ENCODE measurements at places on chromosomes 16 and 17. TPM values are rescaled to one million over a fixed set of nuclear protein-coding genes. Genes with fewer than 3 reads are reported as not detected.
A peak's percentile ranks its signal among the peaks of the same experiment; 100 is the strongest.

DNA sequence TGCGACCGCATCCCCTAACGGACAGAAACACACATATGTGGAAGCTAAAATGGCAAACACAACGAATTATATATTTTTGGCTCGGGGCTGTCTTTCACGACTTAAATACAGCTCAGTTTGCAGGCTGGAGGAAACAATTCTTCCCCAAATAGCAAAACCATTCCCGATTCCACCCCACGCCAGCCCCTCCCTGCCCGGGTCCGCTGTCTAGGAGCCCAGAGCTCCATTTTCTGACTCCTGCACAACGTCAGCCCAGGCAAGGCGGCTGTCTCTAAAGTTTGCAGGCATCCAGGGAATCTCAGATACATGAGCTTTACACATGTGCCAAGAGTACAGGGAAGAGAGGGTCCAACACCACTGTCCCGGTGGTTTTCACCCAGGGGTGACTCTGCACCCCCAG is 110.5 kb downstream of the ADCY9 start:
- peak; percentile 26 for DNase-seq

- DNase-seq, result no peak
These were observed 80.2 kb downstream of the RPTOR start for GRCh38 chr17:80624864-80625263.

DNA sequence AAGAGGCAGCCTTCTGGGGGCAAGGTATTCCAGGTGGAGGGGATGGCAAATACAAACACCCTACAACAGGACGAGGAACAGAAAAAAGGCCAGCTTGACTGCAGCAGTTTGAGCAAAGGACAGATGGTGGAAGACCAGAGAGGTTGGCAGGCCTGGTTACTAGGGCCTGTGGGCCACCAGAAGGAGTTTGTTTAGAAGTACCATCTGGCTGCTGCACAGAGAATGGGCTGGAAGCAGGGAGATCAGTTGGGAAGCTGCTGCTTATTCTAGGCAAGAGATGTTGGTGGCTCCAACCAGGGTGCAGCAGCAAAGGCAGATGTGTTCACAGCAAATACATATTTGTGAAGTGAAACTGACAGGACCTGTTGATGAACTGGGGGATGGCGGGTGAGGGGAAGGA is 2.9 kb upstream of the YPEL2 start:
- no peak for DNase-seq

- DNase-seq, result no peak
These were observed 21.3 kb downstream of the SULT1A2 start for GRCh38 chr16:28575446-28576109.

GRCh38 chr16:78895681-78896080 is 704.9 kb downstream of the MAF start:
- no peak for DNase-seq

GRCh38 chr17:49291929-49292328 is 61.3 kb upstream of the PHOSPHO1 start:
- no peak for DNase-seq

- DNase-seq, result no peak
These were observed 186.0 kb downstream of the WWOX start for GRCh38 chr16:78285437-78285922.

GRCh38 chr17:13598353-13599167 is 3.2 kb downstream of the HS3ST3A1 start:
- DNase-seq, result no peak

- peak; percentile 83 for DNase-seq
These were observed 23.3 kb downstream of the TBCD start for GRCh38 chr17:82775001-82775823.

DNA sequence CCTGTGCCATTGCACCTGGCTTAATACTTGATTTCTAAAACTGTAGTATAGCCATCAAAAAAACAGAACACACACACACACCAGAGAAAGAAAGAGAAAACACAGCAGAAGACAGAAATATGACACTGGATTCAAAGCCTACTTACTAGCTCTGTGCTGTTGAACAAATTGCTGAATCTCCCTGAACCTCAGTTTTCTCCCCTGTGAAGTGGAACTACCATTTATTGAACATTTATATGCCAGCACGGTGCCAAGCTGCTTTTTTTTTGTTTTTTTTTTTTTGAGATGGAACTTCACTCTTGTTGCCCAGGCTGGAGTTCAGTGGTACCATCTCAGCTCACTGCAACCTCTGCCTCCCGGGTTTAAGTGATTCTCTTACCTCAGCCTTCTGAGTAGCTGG is 13.2 kb upstream of the ALOX12B start:
- no peak for DNase-seq

GRCh38 chr16:50722405-50722737 is 19.5 kb upstream of the CYLD start:
- no peak for DNase-seq

Gene SCGB1C2
- not detected for total RNA-seq

Gene OR1F1
- not detected for total RNA-seq

Gene PIK3R5
- 2.5 TPM for total RNA-seq

Gene CTRB2
- not detected for total RNA-seq

Gene PPY
- not detected for total RNA-seq
